WTC11 (cell line): ENCODE measurements at places on chromosomes 12 and 14. TPM values are rescaled to one million over a fixed set of nuclear protein-coding genes. Genes with fewer than 3 reads are reported as not detected.
A peak's percentile ranks its signal among the peaks of the same experiment; 100 is the strongest.

GRCh38 chr14:44962334-44963043, 499 bp downstream of the TOGARAM1 start:
- DNase-seq, result peak; percentile 39

The RDH16 gene
- 0.85 to 1.2 TPM (median 1.0 TPM) in 3 replicates for total RNA-seq

DNA sequence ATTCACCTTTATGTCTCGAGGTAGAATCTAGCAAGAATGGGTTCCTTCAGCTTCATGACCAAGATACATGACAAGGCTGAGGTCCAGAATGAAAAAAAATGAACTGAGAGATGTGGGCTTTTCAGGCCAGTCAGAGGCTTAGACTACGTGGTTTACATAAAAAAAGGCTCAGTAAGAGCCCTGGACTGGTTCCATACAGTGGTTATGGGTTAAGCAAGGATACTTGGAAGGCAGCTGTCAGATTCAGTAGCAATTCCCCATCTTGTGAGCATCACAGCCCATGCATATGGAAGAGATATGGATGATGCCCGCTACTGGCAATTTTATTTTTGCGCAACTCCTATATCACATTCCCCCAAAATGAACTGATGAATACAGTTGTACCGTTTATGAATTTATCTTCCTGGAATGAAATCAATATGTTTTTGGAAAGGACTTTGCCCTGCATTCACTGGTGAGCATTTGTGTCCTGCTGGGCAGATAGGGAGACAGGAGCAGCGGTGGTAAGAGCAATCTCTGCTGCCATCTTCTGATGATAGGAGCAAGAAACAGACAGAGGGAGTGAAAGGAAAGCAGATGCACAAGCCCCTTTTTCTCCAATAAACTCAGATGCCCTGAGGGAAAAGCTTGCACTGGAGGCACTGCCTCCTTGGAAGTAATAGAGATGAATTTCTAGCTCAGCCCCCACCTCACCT, 280.4 kb downstream of the GALC start:
- no peak for DNase-seq

The TMEM253 gene
- 1.7 to 2.2 TPM (median 1.9 TPM) in 3 replicates for total RNA-seq

The KRT72 gene
- total RNA-seq, result 0.11 TPM in 1 of 3 replicates, not detected in the others

The HCAR1 gene
- total RNA-seq, result 0.04 TPM in 1 of 3 replicates, not detected in the others

DNA sequence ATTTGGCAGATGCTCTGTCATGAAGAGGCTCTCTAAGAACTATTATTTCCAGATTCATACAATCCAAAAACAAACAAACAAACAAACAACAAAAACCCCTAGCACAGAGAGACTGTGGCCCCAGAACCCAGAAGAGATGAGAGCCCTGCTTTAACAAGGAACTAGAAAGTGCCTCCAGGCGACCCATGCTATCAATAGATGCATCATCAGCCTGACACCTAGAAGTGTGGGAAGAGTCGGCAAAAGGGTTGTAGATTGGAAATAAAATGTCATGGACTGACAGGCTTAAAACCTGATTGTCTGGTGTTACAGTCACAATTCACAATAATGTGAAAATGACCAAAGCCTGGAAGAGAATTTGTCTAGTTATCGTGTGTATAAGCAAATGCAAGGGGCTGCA, 50.6 kb upstream of the FLRT2 start:
- DNase-seq, result no peak

The GMPR2 gene
- 74.2 to 82.3 TPM (median 78.4 TPM) in 3 replicates for total RNA-seq

DNA sequence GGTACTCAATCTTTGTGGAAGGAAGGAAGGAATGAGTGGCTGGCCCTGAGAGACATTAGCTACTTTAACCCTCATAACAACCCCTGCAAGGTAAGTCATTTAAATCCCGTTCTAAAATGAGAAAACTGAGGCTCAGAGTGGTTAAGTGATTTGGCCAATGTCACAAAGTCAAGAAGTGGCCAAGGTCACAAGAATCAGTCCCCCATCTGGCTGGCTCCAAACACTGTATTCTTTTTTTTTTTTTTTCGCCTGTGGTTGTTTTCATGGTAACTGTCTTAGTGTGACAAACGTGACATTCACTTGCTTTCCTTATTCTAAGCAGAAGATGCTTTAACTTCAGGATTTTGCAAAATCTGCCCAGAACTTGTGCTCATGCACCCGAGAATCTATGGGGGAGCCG, 2.8 kb downstream of the TTC7B start:
- DNase-seq, result no peak

The LALBA gene
- total RNA-seq, result not detected in 3 replicates

The FBXW8 gene
- total RNA-seq, result 15.6 to 18.5 TPM (median 18.0 TPM) in 3 replicates

DNA sequence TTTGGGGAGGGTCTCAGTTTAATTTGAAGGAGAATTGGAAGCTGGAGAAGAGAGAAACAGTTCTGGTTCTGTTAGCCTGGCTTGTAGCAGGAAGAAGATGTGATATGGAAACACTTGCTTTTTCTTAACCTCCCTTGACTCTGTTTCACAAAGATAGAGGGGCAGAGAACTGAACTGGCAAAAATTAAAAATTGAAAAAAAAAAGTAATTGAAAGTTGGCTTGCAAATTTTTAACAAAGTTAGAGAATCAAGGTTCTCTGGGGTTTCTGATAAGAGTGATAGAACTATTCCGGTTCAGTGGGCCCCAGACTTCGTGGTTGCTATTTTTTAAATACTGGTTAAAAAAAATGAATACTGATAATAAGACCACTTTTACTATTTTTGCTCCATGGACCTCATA, 2.8 kb downstream of the CRADD start:
- no peak for DNase-seq

- DNase-seq, result no peak
Observed at GRCh38 chr14:76098047-76098446, 53.7 kb upstream of the GPATCH2L start.

GRCh38 chr14:68373124-68373646, 419.7 kb downstream of the ZFP36L1 start:
- DNase-seq, result no peak

DNA sequence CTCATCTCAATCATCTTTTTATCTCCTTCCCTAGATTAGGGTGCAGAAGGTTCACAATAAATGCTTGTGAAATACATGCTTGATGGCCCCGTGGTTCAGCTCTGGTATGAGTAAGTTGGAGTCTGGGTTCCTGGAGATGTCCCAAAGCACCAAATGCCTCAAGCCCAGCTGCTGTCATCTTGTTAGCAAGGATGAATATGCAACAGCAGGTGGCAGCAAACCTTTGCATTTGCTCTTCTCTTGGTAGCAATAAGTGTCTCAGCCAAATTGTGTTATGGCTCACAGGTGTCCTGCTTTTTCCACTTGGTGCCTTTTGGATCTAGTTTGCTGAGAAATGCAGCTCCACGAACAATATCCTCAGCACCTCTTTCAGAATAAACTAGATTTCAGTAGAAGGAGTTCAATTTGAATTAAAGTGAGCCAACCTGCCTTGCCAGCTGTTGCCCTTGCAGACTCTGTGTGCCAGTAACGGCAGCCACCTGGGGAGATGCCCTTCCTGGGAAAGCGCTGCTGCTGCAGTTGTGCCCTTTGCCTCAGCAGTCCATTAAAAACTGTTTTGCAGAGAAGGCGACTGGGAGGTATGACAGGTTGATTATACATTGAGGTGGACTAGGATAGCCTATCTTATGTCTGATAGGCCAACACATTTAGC, 417.3 kb downstream of the SNAPC1 start:
- peak; percentile 73 for DNase-seq

DNA sequence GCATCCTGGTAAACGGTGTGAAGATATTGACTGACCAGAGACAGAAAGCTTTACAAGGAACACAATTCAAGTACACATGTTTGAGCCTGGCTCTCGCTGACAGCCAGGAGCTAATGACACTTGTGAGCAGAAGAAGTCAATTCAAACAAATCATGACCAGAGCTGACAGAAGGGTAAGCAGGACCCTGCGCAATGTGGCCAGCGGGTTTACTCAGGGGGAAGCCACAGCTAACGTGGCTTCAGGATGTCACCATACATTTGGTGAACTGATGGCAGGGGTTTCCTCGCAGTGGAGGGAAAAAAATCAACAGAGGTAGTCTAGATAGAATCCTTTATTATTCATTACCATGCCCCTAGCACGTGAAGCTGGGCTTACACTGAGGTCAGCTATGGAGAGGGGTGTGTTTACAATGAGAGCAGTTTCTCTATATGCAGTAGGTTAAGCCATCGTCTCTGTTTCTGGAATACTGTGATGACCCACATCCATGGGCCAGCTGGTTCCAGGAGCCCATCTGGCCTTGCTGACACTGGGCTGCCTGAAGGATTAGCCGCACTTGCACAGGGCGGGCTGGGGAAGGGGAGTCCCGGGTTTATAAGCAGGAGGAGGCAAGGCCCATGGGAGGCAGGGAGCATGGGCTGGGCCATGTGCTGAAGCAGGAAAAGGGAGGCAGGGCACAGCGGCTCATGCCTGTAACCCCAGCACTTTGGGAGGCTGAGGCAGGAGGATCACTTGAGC, 198.2 kb upstream of the PRMT8 start:
- DNase-seq, result no peak

GRCh38 chr12:51533799-51534198, 57.2 kb upstream of the SCN8A start:
- DNase-seq, result no peak

DNA sequence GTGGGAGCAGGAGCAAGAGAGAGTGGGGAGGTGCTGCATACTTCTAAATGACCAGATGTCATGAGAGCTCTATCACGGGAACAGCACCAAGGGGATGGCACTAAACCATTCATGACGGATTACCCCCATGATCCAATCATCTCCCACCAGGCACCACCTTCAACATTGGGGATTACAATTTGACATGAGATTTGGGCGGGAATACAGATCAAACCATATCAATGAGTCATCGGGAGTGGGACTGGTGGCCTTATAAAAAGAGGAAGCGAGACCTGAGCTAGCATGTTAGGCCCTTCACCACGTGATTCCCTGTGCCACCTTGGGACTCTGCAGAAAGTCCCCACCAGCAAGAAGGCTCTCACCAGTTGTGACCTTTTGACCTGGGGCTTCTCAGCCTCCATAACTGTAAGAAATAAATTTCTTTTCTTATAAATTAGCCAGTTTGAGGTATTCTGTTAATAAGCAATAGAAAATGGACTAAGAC, 28.7 kb downstream of the COX8C start:
- no peak for DNase-seq
